ENCODE measurements at places on chromosomes 2 and 18. TPM values are rescaled to one million over a fixed set of nuclear protein-coding genes. Genes with fewer than 3 reads are reported as not detected.

DSG4 gene
- not detected for total RNA-seq

DNA sequence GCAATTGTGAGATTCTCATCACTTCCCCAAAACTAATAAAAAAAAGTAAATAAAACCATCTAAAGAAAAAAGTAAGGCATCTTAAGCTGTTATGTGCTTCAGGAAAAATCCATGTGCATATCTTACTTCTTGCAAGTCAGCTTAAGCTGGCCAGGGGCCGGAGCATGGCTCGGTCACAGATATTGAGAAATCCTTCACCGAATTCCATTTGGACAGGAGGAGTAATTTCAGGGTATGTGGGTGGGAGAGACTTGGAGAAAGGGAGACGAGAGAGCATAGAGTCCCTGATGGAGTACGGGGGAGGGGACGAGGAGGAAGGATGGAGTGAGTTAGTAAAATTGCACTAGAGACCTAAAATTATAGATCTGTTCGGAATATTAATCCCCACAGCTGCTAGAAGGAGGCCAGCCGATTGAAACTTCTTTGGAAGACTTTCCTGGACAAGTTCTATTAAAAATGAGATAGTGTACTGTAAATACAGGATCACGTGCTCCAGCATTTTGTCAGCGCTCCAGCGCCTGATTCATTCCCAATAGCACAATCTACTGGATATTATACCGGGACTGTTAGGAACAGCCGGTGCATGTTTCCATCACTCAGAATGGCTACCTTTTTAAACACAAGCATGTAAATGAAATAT, 438.5 kb downstream of the ZNF516 start:
- no peak overlapping the region for H3K27ac ChIP-seq
- no peak for DNase-seq
- H3K4me3 ChIP-seq, result no peak overlapping the region
- no peaks in the 10 kb centered on the region for H3K4me1 ChIP-seq
- H3K27me3 ChIP-seq, result no peaks in the 10 kb centered on the region

GRCh38 chr2:164964700-164965099, 9.4 kb upstream of the SLC38A11 start:
- no peak overlapping the region for H3K27ac ChIP-seq
- H3K4me1 ChIP-seq, result no peaks in the 10 kb centered on the region
- no peak for DNase-seq
- H3K36me3 ChIP-seq, result no peaks in the 10 kb centered on the region
- H3K4me3 ChIP-seq, result no peak overlapping the region

SP140 gene
- total RNA-seq, result 0.33 TPM

DNA sequence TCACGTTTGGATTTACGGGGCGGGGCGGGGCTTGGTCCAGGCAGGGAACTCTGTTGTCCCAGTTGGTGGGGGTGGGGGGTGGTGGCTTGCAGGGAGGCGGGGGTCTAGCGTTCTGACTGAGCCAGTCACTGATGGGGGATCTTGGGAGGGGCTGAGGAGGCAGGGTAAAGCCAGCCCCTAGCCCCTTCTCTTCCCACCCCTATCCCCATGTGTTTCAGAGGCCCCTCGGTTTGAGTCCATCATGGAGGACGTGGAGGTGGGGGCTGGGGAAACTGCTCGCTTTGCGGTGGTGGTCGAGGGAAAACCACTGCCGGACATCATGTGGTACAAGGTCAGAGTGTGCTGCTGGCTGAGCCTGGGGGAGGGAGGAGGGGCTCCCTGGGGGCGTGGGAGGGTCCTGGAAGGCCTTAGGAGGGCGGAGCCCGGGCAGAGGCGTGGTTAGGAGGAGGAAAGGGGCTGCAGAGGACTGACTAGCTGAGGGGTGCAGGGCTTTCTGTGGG, 22.0 kb upstream of the GMPPA start:
- H3K27me3 ChIP-seq, result no peaks in the 10 kb centered on the region
- DNase-seq, result no peak
- H3K36me3 ChIP-seq, result peaks cover 4% of the 10 kb centered on the region
- H3K4me1 ChIP-seq, result no peaks in the 10 kb centered on the region

PROKR1 gene
- not detected for total RNA-seq

AKAIN1 gene
- not detected for total RNA-seq
